ENCODE measurements at places on chromosomes 6 and 20.

GRCh38 chr20:32823737-32824588, 4.2 kb downstream of the MAPRE1 start:
- DNase-seq: no peak

DNA sequence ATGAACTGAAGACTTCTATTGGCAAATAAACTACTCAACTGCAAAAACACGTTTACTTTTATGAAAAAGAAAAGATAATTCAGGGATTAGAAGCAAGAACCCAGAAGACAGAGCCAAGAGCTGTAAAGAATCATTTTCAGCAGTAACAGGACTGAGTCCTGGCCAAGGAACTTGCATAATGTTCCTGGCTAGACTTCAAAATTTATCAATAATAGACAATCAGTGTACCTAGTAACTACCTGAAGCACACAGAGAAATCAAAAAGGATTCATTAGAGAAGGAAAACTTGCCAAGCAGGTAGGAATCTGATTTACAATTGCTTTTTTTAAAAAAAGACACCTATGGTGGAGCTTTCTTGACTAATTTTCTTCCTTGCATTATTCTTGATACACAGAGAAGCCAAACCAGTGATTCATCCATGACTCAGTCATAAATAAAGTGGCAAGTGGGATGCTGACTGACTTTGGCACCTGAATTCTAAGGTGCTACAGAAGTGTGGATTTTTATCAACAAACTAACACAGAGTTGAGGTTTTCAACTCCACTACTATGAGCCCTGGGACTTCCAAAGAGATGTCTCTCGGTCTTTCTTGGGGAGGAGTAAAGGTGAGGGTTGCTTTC, 281.3 kb downstream of the BMP7 start:
- no peak for DNase-seq

DNA sequence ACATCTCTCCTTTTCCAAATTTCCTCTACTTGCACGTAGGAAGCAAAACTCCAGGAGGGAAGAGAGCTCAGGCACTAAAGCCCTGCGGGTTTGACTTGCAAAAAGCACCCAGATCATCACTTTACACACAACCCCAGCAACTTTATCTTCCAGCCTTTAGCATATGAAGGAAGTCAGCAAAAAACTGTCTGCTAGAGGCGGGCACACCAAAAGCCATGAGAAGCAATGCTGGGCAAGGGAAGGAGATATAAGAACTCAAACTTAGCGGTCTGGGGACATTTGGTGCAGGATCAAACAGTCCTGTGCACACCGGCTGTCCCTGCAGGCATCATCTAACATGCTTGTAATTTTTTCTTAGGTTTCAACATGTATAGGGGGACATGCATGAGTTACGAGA, 113.3 kb downstream of the JPH2 start:
- no peak for DNase-seq

DNA sequence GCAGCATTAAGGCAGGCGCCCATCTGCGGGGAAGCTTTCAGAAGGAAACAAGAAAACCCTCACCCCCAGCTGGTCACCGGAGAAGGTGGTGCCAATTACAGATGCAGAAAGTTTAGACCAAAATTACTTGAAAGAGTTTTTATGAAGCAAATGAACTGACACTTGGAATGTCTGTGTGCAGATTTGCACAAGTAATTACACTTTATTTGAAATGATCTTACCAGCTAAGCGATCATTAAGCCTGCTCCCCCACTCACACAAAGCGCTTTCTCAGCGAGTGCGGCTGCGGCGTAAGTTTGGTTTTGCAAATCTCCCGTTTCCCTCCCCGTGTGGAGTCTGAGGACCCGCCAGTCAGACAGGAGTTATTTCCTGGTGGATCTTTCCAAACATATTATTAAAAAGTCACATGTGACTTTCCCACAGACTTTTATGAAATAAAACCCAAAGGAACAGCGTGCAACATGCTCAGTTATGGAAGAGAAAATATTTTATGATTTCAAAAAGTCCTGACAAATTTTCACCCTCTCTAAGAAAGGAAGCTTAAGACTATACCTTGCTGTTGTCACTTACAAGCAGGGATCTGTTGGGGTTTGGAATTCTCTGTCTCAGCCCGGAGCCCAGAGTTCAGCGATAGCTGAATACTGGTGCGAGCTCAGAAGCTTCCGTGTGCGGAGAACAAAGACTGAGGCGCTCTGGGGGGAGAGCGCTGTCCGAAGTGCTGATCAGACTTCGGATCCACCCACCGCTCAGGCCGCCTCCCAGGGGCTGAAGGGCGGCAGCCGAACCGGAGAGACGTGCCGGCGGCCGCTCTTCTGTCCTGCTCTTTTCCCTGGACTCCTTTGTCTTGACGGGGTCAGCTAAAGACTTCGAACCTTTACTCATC, 2.7 kb upstream of the MYT1 start:
- DNase-seq: no peak

DNA sequence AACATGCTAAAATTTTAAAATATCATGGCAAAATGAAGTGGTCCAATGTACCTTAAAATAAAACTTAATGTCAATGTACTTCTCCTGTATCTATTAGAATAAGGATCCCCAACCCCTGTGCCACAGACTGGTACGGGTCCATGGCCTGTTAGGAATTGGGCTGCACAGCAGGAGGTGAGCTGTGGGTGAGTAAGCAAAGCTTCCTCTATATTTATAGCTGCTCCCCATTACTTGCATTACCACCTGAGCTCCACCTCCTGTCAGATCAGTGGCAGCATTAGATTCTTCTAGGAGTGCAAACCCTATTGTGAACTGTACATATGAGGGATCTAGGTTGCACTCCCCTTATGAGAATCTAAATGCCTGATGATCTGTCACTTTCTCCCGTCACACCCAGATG, 86.0 kb downstream of the SLC16A10 start:
- no peak for DNase-seq

DNA sequence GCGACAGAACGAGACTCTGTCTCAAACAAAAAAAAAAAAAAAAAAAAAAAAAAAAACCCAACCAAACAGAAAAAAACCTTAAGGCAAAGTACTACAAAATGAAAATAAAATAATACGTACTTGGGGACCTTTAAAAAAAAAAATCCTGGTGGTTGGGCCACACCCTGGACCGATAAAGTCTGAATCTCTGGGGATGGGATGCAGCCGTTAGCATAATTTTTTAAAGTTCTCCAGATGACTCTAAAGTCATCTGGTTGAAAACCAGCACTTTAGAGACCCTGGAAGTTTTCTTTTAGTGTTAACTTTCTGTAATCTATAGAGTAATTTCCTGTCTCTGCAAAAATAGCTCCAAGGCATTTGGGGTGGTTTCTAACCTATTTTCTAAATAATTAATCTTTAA, 142.9 kb upstream of the SALL4 start:
- no peak for DNase-seq

- DNase-seq: no peak
Measured at GRCh38 chr6:88708197-88708744, 255.1 kb downstream of the RNGTT start.

DNA sequence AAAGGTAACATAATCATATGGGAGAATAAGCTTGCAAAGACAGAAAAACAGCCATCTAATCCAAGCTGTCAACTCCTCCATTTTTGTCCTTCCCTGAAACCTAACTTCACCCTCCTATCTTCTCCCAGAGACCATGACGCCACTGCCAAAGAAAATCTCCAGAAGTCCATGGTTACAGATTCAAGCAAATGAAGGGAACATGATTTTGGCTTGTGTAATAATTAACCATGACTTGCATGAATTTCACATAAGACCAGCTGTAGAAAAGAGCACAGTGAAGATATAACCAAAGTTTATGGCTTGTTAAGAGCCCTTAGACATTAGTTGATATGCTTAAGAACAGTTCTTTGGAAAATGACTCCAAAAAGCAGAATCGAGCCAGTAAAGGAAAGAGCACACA, 342.1 kb upstream of the NRSN1 start:
- DNase-seq: no peak

GRCh38 chr6:144876689-144877088, 591.6 kb downstream of the UTRN start:
- no peak for DNase-seq

- no peak for DNase-seq
Measured at GRCh38 chr20:35953387-35954199, 709 bp downstream of the SCAND1 start.

DNA sequence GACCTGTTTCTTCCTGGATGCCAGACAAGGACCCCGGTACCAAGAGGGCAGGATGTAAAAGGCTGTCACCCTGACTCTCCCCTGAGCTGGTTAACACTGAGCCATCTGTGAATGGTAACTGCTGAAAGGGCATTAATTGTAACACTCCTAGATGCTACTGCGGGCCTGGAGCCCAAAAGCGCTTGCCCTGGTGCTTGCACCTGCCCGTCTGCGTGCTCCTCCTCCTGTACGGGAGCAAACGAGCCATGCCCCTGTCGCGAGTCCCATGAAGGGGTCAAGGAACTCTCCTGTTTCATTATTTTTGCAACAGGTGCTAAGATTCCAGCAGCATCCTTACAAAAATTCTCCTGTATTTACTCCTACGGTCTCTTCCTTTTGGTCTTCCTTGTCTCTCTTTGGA, 140.0 kb upstream of the LAMA2 start:
- no peak for DNase-seq

DNA sequence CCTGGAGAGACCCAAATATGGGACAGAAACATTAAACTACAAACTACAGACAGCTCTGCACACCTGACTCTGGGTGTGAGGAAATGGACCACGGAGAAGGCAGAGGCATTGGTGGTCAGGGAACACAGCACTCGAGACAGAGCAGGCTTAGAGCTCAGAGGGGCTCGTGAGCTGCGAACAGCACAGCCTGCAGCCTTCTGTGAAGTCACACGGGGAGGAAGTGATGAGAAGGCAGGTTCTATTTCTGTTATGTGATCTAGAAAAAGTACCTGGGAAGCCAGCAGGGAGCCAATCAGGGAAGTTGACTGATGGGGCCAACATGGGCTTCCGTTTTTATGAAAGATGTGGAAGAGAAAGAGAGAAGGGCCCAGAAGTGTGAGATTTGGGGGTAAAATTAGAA, 88.9 kb upstream of the SNAP25 start:
- no peak for DNase-seq

DNA sequence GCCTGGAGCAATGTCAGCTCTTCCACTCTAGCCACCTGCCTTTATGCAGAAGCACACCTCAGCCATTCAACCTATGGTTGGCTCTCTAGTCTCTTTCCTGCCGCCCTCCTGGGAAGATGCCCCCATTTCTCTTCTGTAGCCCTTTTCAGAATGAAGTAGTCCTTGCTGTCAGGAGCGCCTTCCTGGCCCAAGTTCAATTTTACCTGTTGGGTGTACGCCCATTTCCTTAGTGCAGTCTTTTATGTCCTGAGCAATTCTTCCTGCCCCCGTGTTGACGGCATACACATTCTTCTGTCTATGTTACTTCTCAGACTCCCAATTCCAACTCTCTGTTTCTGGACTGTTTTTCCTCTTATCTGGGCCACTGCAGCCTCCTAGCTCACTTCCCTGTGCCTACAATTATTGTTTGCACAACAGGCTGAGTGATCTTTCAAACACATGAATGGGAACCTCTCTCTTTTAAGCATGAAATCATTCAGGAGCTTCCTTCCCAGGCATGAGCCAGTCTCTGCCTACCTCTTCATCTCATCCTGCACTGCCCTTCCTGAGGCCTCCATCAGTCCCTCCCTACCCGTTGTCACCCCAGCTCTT, 389.2 kb downstream of the CD83 start:
- no peak for DNase-seq

- DNase-seq: no peak
Measured at GRCh38 chr20:14375416-14375985, 38.1 kb upstream of the FLRT3 start.

GRCh38 chr20:50799176-50799889, 4.5 kb downstream of the BCAS4 start:
- no peak for DNase-seq

DNA sequence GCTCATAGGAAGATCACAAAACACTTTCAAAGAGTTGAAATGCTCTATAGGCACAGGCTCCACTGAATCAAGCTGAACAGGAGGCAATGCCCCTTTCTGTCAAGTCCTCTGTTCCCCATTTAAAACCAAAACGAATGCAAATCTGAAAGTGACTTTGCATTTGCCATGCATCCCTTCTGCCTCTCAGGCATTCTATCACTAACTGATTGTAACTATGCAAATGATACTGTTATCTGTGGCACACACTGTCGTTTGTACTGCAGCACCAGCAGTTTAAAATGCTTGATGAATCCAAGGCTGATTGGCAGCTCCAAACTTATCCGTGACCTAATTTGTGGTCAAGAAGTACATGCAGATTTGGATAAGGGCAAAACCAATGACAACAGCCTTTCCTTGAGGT, 1067.5 kb upstream of the MAP3K7 start:
- DNase-seq: no peak

DNA sequence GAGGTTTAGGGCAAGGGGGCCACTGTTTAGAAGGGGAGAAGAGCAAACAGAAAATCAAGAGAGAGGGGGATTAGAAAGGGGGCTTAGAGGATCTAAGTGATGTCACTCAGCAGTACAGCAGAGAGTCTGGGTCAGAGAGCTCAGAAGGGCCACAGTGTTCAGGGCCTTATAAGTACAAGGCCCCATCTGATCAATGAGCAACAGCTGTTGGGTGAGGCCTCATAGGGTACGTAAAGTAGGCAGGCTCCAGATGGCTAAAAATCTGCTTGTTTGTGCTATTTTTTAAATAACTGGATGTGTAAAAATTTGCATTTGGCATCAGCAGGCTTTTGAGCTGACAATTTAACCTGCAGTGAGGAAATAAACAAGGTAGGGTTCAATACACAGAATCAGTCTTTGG, 149.8 kb downstream of the SH3BGRL2 start:
- DNase-seq: no peak

GRCh38 chr6:1837826-1838225, 228.1 kb downstream of the FOXC1 start:
- DNase-seq: no peak

- no peak for DNase-seq
Measured at GRCh38 chr20:21397341-21398108, at the start of gene NKX2-4. Gene NKX2-4 (minus strand): TSS chr20:21397526. CDS start chr20:21397399, 127 bp downstream.

DNA sequence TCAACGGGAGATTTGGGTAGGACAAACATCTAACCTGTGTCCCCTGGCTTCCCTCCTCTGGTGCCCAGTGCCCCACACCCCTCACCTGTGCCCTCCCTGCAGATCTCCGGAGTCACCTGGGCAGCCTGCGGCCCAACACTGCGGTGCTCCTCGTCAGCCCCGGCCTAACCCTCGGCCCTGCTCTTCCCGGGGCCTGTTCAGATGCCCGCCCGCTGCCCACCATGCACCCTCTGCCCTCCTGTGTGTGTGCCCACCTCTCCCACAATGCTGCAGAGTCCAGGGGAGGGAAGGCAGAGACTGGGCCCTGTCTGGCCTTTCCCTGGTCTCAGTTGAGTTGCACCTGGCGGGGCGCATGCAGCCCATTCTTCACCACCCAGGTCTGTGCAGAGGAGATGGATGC, 349.3 kb downstream of the CDH4 start:
- DNase-seq: no peak

- no peak for DNase-seq
Measured at GRCh38 chr6:41604006-41604405, 34.3 kb upstream of the MDFI start.

DNA sequence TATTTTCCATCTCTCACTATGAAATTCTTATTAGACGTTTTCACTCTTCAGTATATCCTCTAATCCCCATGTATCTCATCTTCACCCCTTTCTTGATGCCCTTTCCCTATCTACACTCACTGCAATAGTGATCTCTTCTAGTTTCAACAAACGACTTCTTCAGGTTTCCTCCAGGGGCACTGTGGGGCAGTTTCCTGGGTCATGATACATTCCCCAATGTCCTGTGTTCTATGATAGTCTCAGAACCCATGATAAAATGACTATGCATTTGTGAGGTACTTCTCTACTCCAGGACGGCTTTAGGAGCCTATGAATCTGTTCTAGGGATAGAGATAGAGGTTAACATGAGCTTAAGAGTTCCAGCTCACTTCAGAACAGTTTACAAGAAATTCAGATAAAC, 183.3 kb downstream of the FOXC1 start:
- DNase-seq: no peak
